ENCODE measurements at places on chromosomes 5 and 9. TPM values are rescaled to one million over a fixed set of nuclear protein-coding genes. Genes with fewer than 3 reads are reported as not detected.

Gene KCNN2
- not detected for total RNA-seq

Gene MEIKIN
- total RNA-seq: not detected

GRCh38 chr9:127970401-127971313 lies 10.1 kb downstream of the EEIG1 start:
- peak; percentile 87 for DNase-seq

Gene BTNL3
- total RNA-seq: not detected

DNA sequence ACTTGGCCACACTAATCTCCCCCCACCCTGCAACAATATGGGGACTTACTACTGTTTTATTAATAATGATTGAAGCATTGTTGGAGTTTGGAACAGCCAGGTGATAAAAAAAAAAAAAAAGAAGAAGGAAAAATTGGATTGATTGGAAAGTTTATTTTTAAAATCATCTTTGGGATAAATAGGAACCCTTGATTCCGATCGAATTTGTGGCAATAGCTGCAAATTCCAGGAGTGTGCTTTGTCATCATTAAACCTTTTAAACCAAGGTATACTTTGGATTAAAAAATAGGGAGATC lies 907 bp upstream of the NR2F1 start:
- no peak for DNase-seq

Gene TAS2R1
- total RNA-seq: not detected

DNA sequence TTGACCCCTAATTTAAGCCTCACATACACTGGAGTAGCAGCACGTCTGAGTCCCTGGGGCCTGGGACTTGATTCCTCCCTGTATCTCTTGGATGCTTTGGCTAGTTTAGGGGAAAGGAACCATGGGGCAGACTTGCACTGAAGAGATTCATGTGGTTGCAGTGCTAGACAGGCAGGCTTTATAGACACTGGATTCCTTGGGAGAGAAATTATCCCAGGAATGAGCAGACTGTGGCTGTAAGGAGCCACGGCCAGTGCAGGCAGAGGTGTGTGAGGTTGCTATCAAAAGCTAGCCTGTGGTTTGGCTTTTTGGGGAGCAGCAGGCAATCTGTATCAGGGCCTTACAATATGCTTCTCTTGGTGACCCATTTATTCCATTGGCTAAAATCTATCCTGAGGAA lies 20.5 kb upstream of the PITX1 start:
- DNase-seq: no peak

DNA sequence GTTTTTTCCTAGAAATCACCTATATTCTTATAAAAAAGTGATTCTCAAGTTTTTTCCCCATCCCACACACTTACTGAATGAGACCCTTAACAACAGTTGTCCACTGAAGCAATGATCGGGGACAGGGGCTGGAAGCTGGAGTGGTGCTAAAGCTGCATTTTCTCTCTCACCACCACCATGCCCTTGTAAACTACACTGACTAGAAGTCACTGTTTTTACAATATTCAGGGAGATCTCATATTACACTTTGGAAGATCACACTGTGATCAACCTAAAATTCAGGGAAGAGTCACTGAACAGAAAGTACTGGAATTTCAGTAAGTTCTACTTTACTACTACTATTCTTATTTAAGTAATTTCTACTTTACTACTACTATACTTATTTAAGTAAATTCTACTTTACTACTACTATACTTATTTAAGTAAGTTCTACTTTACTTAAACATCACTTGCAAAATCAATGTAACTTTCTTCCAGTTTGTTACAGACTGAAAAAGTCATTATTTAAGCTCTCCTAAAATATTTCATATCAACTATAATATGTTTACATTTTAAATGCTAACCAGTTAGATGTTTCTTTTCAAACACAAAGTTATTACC lies 164.3 kb downstream of the AGTPBP1 start:
- DNase-seq: no peak

Gene HNRNPA0
- 53.9 TPM for total RNA-seq

Gene PAEP
- not detected for total RNA-seq

DNA sequence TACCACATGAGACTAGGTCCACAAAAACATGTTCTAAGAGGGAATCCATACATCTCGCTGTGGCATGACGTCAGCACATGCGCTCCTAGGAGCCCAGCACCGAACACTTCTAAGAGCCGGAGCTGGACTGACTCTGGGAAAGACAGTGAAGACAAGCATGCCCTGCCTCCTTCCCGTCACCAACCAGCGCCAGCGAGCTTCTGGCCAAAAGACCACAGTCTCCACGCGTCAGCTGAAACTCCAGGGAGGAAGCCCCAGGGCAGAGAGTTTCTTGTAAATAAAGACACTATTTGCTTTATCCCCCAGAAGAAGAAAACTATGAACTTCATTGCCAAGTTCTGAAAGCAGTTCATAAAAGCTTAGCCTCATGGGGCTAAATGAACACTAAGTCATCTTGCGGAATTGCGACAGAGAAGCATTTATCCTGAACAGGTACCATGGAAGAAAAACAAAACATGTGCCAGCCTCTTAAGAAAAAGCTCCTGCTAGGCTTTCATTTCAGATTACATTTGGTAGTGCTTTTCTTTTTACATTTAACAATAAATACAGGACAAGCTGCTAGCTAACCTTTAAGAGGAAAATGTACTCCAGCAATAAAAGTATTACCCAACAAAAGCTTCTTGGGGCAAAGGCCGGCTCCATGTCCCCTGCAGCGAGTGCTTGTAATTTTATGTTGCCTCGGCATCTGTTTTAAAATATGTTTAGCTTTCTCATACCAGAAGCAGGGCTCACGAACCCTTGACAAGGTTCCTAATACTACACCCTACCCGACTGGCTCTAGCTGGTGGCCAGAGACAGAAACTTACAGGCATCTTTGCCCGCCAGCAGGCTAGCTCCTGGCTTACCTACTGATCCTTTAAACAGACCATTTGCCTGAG lies 96.5 kb downstream of the PRRT1B start:
- no peak for DNase-seq

Gene DOK3
- total RNA-seq: 1.8 TPM

DNA sequence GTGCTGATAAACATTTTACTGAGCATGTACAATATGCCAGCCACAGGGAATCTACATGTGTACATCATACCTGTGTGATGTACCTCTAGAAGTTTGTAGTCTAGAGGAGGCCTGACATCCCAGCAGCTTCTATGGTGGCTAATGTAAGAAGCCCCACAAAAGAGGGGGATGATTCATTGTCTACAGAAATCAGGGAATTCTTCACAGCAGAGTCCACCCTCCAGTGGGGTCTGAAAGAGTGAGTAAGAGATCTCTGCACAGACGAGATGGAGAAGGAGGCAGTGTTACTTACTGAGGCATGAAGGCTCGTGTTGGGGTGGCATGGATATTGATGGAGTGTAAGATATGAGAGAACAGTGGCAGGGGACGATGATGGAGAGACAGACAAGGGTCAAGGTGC lies 103.0 kb downstream of the NTRK2 start:
- no peak for DNase-seq

Gene SV2C
- 0.88 TPM for total RNA-seq

DNA sequence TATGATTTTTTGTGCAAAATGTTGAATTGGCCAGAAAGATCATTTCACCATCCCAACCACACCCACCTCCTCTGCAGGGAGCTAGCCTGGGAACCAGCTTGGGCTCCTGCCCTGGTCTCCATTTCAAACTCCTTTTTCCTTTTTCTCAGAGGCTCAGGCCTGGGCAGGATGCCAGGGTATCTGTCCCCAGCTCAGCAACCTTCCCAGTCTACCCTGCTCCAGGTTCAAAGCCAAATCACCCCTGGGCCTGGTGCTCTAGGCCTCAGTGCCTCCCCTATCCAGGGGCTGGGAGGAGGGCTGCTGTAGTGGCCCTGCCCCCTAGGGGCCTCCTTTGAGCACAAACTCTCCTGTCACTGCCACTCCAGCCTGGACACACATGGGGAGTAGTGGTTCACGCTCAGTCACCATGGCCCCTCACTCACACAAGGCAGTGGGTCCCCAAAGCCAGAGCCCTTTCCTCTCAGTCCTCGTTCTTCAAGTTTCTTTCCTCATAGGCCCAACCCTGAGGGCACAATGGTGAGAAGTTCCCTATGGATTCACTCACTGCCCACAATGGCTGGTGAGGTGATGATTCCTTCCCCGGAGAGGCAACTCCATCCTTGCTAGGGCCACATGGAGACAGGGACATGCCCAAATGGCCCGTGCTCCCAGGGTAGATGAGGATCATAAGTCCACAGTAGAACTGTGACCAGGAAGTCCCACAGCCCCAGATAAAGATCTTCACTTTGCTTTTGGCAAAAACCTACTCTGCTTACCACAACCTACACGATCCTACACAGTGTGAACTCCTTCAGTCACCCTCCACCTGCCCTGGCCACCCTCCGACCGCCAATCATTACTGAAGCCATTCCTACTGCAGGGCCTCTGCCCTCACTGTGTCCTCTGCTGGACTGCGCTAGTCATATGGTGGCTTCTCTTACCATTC lies 1.6 kb upstream of the ST6GALNAC4 start:
- no peak for DNase-seq

DNA sequence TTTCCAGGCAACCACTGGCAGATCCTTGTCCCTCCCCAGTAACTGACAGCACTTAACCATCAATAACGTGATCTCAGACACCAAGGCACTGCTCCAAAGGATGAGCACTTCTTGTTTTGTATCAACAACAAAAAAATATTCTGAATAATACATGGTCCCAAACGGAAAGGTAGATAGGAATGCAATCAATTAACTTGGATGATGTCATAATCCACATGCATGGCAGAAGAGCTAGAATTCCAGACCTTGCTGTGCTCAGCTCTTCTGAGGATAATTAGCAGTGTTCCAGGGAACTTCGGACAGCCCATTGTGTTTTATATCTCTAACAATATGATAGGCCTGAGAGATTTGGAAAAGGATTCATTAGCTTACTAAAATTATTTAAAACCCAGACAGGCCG lies 288.4 kb upstream of the PCSK5 start:
- DNase-seq: no peak

Gene SLC34A1
- total RNA-seq: 0.07 TPM

DNA sequence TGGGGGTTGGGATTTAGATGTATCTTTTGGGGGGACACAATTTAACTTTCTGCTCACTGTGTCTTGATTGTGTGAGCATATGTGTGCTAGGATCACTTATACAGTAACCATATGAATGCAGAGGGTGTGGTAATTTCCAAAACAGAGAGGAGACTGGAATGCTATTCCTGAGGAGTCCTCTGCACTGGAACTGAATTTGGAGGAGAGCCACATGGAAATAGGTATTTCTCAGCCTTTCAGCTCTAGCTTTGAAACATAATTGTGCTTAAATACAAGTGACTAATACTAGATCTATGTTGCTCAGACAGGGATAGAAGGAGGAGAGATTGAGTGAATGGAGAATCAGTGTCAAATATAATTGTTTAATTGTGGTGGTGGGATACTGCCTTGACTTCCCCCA lies 45.5 kb downstream of the FOCAD start:
- DNase-seq: no peak

Gene PIP5K1B
- 2.1 TPM for total RNA-seq

Gene GBGT1
- total RNA-seq: 7.3 TPM

Gene PCDHA3
- total RNA-seq: not detected

- no peak for DNase-seq
Measured at GRCh38 chr5:159893040-159893695, 23.1 kb upstream of the ADRA1B start.

GRCh38 chr5:89301321-89302025 lies 418.5 kb upstream of the MEF2C start:
- DNase-seq: no peak

Gene C1QTNF2
- not detected for total RNA-seq

Gene WDR38
- not detected for total RNA-seq

DNA sequence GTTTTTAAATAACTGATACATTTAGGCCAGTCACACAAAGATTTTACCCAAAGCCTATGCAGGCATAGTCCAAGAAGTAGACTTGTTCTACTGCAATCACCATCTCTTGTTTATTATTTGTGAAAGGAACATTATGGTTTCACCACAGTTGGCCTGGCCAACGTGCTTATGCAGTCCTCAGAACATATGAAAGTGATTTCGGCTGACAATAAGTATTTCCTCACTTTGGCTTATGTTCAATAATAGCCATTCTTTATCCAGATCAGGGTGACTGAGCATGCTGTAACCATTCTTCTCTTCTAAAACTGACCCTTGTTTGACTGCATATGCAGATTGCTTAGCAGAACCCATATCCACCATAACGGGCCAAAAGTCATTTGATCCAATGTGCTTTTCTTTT lies 76.6 kb upstream of the CCDC152 start:
- no peak for DNase-seq

Gene CLTB
- total RNA-seq: 48.6 TPM

Gene GABRG2
- total RNA-seq: not detected

Gene MSX2
- not detected for total RNA-seq

DNA sequence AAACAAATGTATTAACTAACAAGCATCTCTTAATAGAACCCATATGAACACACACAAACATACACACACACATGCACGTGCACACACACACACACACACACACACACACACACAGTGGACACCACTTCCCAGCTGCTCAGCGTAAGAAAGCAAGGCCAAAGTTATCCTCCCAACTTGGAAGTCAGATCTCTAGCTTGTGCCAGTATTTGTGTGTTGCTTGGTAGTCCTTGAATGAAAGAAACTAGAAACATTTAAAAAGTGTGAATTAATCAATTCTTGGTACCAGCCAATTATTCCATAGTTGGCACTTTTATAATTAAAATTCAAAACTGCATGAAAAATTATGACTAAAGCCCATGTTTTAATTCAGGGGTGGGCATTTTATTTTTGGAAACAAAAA lies 178.1 kb downstream of the TMEM161B start:
- no peak for DNase-seq

- no peak for DNase-seq
Measured at GRCh38 chr5:5126444-5126843, 13.7 kb upstream of the ADAMTS16 start.

DNA sequence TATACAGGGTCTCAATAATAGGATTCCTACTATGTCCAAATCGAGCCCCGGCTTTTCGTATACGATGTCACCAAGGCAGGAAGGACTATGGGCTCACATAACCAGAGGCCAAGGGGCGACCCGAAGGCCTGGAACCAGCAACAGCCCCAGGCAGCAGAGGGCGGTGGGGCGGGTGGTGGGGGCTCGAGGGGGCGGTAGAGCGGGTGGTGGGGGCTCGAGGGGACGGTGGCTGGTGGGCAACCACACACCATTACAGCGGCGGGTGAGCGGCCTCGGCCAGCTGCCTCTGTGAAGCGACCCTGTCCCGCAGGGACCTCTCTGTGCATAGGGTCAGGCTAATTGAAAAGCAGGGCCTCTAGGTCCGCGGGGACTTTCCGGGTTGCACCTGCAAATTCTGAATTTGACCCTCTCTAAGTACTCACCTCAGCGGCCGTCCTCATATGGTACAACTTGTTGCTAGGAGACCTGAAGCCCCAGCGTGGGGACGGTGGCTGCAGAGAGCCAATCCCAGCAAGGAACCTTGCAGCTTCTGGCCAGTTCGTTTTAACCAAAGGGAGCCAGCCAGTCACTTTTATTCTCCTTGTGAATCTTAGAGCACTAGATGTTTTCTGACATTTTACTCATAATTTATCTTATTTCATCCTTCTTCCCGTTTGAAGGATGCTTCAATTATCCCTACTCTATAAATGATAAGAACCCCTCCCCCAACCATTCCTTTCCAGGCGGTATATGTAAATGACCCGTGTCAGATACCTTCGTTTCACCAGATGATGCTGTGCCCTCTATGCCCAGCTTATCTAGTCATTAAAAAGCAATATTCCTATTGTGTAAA lies at the start of gene NME5:
Gene NME5, minus strand, starts transcription at position 480 of the 832 bp plus-strand sequence. CDS start 648 bp downstream, outside the sequence.
- DNase-seq: no peak

Gene ANXA1
- 63.1 TPM for total RNA-seq

Gene EMB
- 49.4 TPM for total RNA-seq

GRCh38 chr9:136547508-136548215 lies 1.8 kb upstream of the NOTCH1 start:
- no peak for DNase-seq

Gene SNCAIP
- not detected for total RNA-seq

GRCh38 chr9:125433461-125434011 lies 171.9 kb downstream of the GAPVD1 start:
- no peak for DNase-seq
